ENCODE measurements at places on chromosomes 6 and 20.

GRCh38 chr6:90025523-90026061, 131.3 kb downstream of the GJA10 start:
- DNase-seq: peak; percentile 27

DNA sequence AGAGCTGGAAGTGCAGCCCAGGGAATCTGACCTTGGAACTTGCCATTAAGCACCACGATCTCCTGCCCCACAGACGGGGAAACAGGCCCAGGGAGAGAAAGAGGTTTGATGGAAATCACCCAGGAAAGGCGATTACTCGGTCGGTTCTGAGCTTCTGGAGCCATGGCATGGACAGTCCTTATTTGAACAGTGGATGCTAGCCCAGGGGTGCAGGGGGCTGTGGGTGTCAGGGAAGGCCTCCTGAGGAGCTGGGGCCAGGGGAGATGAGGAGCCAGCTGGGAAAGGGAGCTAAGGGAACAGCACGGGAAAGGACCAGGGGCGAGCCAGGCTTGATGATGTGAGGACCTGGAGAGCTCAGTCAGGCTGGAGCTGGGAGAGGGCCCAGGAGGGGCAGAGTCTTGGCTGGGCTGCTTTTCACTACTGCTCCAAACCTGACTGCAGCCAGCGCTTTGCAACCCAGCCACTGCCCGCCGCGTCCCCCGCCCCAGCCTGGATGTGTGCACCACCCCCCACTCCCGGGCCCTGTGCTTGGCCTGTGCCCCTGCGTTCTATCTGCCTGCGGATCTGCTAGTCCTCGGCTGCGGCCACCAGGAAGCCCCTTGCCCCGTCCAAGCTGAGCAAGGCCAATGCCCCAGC, 17.8 kb downstream of the SUN5 start:
- DNase-seq: no peak

DNA sequence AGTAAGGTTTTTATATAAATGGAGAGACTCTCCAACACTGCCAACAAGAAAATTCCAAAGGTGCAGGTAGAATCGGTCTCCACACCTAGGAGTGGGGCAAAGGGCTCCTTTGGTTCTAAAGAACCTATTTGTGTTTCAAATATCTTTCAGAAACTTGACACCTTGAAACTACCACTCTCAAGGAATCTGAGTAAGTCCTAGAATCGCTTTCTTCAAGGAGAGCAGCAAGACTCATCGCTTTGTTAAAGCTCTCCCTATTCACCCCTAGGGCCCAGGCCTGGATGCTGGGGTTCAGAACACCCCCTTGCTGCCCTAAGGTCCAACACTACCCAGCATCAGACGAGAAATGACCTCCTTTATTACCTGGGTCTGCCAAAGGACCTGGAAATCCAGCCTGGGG, 2.0 kb downstream of the CLIC5 start:
- DNase-seq: no peak

DNA sequence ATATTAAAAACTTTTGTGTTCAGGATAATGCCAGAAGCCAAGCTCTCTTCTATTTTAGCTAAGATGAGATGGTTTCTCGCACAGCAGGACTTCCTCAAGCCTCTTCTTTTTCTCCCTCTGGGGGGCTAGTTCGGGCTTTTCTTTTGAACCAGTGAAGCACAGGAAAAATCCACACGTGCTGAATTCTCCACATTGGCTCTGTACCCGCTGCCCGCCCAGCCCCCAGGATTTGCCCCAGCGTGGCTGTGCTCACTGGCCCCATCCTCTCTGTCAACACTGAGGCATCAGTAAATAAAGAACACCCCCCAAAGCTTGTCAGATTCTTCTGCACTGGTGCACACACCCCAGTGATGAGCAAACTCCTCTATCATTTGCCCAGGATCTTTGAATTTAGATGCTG, 232.8 kb downstream of the ZNF217 start:
- DNase-seq: no peak

- peak; percentile 44 for DNase-seq
Measured at GRCh38 chr20:46562373-46563169, 12.1 kb upstream of the OCSTAMP start.

DNA sequence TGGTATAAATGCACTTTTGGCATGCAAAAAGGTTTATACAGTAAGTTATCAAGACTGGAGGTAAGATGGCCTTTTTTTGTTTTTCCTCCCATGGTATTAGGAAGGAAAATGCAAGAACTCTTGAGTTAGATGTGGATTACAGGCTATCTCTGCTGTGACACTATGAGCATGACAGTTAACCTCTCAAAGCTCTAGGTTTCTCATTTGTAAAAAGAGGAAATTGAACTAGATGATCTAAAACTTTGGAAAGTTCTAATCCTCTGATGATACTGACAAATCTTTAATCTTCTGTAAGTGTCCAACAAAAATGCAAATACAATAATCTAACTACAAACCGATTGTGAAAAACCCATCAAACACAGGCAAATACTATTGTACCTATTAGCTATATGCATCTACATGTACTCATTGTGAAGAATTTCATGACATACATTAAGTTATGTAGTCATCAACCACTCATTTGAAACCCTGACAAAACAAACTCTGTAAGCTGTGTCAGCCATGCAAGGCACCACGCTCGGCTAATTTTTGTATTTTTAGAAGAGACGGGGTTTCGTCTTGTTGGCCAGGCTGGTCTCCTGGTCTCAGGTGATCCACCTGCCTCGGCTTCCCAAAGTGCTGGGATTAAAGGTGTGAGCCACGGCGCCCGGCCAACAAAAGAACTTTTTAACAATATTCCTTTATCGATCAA, 4.2 kb downstream of the CDK19 start:
- DNase-seq: no peak

DNA sequence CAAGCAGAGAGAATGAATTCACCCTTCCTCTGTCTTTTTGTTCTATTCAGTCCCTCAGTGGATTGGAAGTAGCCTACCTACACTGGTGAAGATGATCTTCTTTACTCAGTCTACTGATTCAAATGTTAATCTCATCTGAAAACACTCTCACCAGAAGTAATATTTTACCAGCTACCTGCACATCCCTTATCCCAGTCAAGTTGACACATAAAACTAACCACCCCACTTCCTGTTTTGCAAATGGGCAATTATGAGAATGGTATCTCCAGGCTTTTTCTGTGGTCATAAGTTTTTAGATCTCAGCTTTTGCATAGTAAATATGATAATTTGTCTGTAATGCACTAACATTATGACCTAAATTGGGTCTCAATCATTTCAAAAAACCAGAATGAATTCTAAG, 228.8 kb upstream of the ECI2 start:
- no peak for DNase-seq

DNA sequence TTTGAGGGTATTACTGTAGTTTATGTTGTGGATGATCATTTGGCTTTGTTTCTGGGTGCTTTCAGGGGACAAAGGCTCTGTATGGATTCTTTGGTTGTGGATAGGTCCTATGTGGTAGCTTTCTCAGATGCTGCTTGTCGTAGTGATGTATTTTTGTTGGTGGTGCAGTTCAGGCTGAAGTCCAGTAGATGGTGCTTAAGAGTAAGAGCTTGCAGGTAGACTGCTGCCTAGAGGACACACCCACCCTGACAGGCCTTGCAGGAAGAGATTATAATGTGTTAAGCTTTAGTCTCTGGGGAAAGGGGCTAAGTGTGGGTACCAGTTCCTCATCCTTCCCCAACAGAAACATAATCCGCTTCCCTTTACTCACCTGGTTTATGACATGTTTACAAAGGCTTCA, 62.6 kb upstream of the ADGRB3 start:
- no peak for DNase-seq

- no peak for DNase-seq
Measured at GRCh38 chr6:114010540-114010939, 39.6 kb upstream of the HDAC2 start.

- no peak for DNase-seq
Measured at GRCh38 chr20:56160956-56161355, 87.6 kb upstream of the MC3R start.

- no peak for DNase-seq
Measured at GRCh38 chr6:72238900-72239299, 352.6 kb downstream of the RIMS1 start.
